ENCODE measurements at places on chromosomes 1 and 21.

DNA sequence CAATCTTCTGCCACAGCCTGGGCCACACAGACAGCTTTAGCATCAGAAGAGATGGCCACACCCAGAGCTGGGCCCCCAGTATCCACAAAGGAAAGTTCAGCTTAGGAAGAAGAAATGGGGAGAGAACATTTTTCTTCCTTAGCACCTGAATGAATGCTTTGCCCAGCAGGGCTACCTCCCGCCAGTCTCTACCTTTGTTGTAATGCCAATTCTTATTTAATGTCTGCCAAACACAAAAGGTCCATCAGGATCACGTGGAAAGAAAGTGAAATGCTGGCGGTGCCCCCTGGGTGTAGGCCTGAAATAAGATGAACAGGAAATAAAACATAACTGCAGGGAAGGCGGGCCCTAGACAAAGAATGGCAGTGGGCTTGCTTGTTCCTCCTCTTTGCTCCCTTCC is 125.6 kb downstream of the CACNA1E start:
- DNase-seq = no peak

DNA sequence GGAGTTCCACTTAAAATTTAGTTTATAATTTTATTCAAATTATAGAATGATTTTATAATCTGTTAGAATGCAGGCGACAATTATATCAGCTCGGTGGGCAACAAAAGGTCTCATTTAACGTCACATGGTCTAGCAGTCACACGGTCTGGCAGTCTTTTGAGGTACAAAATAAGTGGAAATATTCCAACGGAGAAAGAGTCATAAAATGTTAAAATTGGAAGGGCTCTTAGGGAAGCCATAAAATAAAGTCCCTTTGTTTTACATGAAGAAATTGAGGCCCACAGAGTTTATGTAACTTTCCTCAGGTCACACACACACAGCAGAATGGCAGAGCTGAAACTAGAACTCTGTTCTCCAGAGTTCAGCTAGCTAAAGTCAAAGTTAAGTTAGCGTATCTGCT is 84.4 kb upstream of the QSOX1 start:
- no peak for DNase-seq

GRCh38 chr1:51214615-51215131 is 21.4 kb upstream of the RNF11 start:
- no peak for DNase-seq

- no peak for DNase-seq
These were observed 123.1 kb downstream of the MATN1 start for GRCh38 chr1:30600258-30600657.

DNA sequence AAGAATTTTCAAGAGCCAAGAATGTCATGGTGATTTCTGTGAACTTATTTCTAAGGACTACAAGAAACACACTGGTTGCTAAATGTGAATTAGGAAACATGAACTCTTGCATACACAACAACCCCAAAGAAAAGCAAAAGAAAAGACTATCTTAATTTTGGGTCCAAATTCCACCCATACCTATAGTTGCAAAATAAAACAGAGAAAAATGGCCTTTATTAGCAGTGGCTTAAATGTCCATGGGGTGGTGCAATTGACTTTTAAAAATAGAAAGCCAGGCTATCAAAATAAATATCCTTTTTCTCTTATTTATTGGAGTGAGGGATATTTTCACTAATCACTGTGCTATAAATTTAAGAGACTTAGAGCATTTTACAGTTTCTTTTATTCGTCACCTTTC is 80.9 kb upstream of the DPYD start:
- DNase-seq = no peak

DNA sequence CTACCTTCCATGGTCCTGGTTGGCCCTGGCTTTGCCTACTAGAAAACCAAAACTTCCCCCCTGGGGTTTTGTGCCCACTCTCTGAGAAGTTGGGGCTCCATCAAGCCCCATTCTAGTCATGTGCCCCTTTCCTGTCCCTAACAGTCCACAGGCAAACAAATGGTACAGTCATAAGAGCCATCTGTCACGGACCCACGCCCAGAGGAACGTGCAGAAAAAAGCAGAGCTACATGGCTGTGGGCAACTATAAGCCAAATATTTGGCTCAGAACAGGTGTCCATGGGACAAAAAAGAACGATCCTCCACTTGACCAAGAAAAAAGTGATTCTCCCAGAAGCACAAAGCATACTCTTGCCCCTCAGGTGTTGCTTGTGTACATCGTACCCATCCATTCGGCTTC is 14.6 kb upstream of the TRNAU1AP start:
- DNase-seq = no peak

DNA sequence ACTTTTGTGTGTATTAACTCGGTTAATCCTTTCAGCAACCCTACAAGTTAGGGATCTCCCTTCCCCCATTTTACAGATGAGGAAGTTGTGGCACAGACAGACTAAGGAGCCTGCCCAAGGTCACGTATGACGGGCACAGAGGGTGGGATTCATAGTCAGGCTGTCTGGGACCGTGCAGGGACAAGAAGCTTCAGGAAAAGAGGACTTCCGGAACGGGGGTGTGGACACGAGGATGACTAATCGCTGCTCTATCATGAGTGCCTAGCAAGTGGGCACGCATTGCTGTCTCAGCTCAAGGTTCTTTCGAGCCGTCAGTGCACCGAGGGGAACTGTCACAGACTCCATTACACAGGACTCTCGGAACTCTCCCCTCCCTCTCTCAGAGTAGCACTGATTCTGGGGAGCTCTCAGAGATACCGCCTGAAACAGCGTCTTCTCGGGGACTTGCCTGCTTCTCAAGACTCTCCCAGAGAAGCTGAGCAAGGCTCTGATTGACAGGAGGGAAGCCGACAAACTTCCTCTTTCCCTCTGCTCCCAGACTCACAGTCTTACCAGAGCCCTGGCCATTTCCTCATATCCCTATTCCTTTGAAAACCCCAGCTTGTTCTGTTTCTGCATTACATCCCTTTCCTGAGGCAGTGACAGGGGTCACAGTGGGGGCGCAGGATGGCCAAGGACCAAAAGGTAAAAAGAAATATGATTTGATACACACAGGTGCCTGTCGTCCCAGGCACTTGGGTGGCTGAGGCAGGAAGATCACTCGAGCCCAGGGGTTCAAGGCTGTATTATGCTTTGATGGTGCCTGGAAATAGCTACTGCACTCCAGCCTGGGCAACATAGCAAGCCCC is 14.4 kb downstream of the FHAD1 start:
- no peak for DNase-seq

GRCh38 chr1:164771619-164772361 is 212.8 kb downstream of the PBX1 start:
- no peak for DNase-seq

DNA sequence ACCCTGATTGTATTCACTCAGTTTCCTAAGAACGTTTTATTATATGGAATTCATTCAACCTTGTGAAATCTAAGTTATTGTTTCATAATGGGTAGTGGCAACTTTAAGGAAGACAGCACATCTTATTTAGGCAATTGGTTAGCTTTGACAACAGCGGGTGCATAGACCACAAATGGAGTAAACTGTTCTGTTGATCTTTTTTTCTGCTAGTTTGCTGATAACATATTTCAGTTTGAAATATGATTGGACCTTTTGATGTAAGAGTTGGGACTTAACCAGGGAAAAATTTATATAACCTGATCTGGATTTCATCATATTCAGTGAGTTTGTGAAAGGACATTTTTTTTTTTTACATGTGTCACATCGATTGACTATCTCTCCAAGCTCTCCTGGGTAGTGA is 151.7 kb downstream of the HLX start:
- no peak for DNase-seq

- DNase-seq = no peak
These were observed 4.7 kb downstream of the ELF3 start for GRCh38 chr1:202014915-202015661.

GRCh38 chr1:218284377-218284916 is 646 bp upstream of the RRP15 start:
- DNase-seq = no peak

GRCh38 chr1:165383599-165384405 is 27.3 kb upstream of the LMX1A start:
- DNase-seq = no peak

DNA sequence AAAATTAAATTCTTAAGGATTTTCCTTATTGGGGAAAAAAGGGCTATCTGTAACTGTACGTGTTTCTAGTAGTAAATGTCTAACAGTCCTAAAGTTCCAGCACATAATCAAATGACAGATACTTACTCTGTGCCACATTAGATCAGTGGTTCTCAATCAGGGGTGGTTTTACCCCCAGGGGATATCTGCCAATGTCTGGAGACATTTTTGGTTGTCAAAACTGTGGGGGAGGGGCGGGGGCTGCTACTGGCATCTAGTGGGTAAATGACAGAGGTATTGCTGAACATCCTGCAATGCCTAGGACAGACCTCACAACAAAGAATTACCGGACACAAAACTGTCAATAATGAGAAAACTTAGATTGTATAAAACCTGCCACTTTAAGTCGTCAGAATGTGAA is 33.4 kb upstream of the PTPRC start:
- DNase-seq = no peak

DNA sequence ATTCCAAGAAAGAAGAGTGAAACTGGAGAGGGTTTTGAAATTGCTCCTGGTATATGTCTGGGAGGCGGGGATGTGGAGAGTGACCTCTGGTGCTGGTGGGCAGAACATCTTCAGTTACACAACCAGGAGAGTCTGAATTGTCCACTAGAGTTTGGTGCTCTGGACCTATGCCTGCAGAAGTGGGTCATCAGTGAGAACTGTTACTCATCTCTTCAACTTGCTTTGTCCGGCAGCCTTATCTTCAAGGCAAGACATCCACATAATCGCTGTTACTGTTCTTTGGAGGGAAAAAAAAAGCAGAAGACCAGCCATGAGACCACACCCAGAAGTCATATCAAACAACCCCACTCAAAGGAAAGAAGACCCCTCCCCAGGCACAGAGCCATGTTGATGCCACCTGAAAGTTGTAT is 14.9 kb downstream of the SH2D1B start:
- no peak for DNase-seq

GRCh38 chr1:233333086-233333485 is 5.6 kb downstream of the MAP3K21 start:
- DNase-seq = no peak

- DNase-seq = no peak
These were observed 403 bp upstream of the PSEN2 start for GRCh38 chr1:226870026-226870400.

DNA sequence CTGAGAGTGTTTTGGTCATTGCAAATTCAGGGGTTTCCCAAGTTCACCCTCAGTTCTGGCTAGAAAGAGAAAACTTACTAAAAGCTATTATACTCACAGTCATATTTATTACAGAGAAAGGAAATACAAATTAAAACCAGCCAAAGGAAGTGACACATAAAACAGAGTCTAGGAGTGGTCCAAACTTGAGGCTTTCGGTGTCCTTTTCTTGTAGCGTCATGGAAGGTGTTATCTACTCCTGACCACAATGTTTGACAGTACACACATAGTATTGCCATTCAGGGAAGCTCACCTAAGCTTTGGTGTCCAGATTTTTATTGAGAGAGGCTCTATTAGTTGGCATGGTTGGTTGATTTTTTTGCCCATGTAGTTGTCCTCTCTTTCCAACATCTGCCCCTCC is 59.0 kb downstream of the SLC35A3 start:
- DNase-seq = no peak

DNA sequence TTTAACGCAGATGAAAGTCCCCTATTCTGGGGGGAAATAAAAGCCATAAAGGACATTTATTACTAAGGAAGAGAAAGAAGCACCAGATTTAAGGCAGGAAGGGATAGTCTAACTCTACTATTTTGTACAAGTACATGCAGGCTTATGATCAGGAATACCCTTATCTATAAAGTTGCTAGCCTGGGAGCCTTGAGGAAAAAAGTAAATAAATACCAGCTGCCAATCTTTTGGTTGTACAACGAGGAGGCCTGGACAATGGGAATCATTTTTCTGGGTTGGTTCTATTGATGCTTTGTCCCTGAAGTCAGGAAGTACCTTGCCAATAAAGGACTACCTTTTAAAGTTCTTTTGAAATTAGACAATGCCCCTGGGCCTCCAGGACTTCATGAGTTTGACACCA is 367.8 kb downstream of the LMO4 start:
- DNase-seq = no peak

DNA sequence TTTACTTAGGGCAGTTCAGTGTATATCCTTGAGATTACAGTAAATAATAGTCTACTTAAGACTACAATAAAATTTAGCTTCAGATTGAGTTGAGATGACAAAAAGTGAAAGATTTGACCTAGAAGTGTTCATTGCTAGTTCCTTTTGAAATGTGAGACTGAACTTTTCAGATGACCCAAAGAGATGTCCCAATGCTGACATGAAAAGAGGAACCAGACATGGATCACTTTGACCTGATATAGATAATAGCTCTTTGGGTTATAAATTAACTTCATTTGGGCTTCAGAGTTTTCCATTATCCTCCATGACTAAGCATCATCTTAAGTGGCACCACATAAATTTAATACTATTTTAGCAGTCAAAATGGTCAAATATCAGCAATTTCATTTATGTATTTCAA is 25.7 kb upstream of the OR10J5 start:
- DNase-seq = no peak

DNA sequence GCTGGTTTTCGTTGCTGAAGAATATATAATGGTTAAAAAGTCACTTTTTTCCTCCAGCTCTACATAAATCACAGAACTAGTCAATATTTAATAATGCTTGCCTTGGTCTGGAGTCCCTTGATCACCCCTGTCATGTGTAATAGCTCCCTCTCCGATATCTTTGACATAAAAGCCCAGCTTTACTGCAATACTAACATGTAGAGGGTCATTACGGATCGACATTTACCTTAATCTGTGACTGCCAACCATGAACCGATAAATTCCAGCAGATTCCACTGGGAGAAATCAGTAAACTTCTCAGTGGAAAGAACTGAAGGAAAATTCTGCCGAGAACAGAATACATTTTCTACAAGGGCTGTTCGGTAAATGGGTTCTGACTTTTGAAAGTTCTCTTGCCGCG is 396.5 kb downstream of the KCTD3 start:
- DNase-seq = no peak

DNA sequence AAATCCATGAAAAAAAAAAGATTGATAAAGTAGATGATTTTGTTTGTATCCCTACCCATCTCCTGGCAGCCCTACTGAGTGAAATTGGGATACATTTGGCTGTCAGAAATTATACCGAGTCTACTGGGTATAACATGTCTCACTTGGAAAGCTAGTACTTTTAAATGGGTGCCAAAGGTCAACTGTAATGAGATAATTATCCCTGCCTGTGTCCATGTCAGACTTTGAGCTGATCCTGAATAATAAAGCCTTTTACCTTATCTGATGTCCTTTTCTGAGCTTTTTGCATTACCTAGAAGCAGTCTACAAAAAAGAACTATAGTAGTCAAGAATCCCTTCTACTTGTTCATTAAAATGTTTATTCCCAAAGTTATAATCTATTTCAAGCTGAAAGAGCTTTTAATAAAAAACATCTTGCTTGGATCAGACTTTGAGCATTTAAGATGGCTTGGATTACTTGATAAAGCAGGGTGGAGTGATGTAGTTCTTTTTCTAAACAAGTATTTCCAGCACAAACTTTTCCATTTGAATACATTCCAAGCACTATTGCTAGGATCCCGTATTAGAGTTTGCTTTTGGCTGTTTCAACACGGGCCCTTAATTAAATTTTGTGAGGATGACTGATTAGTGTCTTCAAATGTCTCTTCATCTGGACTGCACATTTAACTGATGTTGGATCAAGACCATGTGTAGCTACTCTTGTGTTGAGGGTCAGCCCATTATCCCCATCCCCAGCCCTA is 69.2 kb downstream of the DTL start:
- DNase-seq = no peak
